ENCODE measurements at places on chromosomes 3 and 15. TPM values are rescaled to one million over a fixed set of nuclear protein-coding genes. Genes with fewer than 3 reads are reported as not detected.

GRCh38 chr3:57164217-57164656 lies 916 bp downstream of the IL17RD start:
- no peak for DNase-seq

GRCh38 chr3:8460815-8461456 lies 40.7 kb upstream of the LMCD1 start:
- DNase-seq = no peak

GRCh38 chr3:39068556-39068955 lies 16.7 kb downstream of the WDR48 start:
- DNase-seq = no peak

- DNase-seq = no peak
Measured at GRCh38 chr3:162206648-162207047, 710.0 kb downstream of the OTOL1 start.

GRCh38 chr3:16794257-16794656 lies 90.5 kb upstream of the PLCL2 start:
- DNase-seq = no peak

DNA sequence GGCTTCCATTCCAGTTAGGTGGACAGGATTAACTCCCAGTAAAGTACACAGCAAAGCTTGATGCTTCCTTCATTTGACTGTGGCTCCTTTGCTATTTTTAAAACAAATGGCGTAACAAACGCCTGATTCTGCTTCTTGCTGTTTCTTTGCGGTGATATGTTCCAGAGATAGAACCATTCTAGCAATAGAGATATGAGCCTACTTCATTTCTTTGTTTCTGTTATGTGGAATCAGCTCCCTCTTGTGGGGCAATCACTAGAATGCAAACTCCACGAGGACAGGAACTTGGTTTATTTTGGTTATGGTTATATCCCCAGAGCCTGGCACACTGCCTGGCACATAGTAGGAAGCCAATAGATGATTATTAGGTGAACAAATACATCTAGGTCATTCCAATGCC lies 122.6 kb upstream of the SLC6A11 start:
- DNase-seq = no peak

- no peak for DNase-seq
Measured at GRCh38 chr3:57949785-57950615, 58.2 kb upstream of the FLNB start.

- DNase-seq = no peak
Measured at GRCh38 chr3:178960181-178960580, 111.4 kb downstream of the ZMAT3 start.

DNA sequence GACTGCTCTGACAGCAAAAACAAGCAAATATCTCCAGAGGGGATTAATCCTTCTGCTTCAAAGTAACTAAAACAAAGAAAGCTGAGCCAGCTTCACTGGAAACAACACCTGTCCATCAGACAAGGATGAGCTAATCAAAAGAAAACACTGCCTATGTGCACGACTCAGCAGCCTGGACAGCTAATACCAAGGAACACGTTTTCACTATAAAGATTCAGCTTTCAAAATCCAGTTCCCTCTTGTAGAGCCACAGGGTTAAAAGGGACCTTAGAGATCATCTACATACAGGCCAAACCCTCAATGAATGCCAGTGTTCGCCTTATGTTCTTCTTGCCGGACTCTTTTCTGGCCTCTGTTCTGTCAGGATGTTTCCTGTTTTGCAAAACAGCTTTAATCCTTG lies 6.9 kb downstream of the TUSC7 start:
- no peak for DNase-seq

DNA sequence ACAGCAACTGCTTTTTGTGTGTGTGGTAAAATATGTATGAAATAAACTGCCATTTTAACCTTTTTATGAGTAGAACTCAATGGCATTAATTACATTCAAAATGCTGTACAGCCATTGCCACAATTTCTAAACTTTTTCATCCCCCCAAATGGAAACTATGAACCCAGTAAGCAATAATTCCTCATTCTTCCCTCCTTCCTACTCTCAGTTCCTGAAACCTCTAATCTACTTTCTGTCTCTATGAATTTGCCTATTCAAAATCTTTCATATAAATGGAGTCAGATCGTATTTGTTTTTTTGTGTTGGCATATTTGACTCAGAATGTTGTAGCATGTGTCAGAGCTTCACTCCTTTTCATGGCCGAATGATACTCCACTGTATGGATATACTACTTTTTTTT lies 5.3 kb upstream of the BLM start:
- no peak for DNase-seq

The CNOT10 gene
- total RNA-seq = 63.1 TPM

The BTD gene
- 6.0 TPM for total RNA-seq

The ZNF502 gene
- total RNA-seq = 1.7 TPM

The STRIT1 gene
- total RNA-seq = not detected

All from CD8-positive, alpha-beta memory T cell (primary cell).